ENCODE measurements at places on chromosomes 2 and 18.

DNA sequence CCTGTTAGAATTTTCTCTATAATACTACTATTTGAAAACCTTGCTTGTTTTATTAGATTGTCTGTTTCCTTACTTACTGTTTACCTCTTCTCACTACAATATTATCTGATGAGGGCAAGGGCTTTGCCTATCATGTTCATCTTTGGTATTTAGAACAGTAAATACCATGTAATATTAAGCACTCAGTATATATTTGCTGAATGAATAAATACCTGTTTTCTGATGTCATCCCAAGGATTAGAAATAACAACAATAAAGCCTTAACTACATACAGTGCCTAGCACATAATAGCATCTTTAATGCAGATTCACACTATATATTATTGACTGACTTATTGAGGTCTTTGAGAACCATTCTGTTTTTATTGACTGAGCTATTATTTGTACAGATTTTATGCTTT, 142.1 kb downstream of the TMEM247 start:
- no peak for DNase-seq

DNA sequence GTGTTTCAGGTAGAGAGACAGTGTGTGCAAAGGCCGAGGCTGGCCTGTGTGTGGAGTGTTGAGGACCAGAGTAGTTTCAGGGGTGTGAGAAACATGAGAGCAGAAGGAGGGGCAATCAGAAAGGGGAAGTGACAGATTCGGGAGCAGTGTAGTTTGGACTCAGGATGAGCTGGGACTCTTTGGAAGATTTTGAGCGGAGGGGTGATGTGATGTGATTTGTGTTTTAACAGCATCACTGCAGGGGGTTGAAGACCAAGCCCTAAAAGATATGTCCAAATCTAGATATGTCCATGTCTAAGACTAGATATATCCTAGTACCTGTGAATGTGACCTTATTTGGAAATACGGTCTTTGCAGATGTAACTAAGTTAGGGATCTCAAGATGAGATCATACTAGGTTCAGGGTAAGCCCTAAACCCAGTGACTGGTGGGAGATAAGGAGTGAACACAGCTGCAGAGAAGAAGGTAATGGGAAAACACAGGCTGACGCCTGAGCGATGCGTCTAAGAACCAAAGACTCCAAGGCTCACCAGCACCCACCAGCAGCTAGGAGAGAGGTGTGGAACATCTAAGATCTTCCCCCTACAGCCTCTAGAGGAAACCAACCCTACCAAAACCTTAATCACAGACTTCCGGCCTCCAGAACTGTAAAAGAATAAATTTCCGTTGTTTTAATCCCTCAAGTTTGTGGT, 38.5 kb upstream of the MYO3B start:
- DNase-seq = no peak

DNA sequence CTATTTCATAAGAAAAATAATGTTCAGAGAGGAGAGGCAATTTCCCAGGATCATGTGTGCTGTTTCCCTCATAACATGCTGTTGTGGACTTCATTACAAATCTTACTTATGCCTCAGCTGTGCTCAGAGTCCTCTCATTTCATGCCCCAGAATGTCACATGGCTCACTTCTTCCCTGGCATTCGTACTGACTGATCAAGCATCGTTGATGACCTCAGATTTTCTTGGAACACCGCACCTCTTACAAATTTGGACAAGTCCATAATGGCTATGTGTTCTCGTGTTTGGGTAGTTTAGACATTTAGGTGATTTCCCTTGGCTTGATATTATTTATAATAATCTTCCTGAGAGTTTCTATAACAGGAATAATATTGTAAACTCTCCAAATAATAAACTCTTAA, 32.9 kb downstream of the SERPINB7 start:
- DNase-seq = no peak

- no peak for DNase-seq
Measured at GRCh38 chr2:169175112-169175511, 105.7 kb downstream of the DHRS9 start.

GRCh38 chr18:70113511-70113910, 92.0 kb downstream of the RTTN start:
- DNase-seq = no peak

Data from RKO (cell line).